ENCODE measurements at places on chromosomes 13 and 19.

DNA sequence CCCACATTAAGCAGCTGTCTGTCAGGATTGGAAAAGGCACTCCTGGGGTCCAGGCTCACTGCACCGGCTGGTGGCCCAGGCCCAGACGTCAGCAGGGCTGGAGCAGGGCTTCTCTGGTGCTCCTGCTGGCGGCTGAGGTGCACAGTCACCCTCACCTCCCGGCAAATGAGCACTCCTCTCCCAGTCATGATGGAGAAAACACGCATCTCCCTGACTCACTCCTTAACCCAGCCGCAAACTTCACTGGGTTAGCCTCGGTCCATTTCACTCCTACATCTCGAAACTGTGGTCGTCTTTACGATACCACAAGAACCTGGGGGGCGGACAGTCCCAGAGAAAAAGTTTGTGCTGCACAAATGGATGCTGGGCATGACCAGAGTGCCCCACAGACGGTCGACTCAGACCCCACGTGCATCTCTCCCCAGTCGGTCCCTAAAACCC, 3.3 kb upstream of the RASA3 start:
- no peak for DNase-seq

DNA sequence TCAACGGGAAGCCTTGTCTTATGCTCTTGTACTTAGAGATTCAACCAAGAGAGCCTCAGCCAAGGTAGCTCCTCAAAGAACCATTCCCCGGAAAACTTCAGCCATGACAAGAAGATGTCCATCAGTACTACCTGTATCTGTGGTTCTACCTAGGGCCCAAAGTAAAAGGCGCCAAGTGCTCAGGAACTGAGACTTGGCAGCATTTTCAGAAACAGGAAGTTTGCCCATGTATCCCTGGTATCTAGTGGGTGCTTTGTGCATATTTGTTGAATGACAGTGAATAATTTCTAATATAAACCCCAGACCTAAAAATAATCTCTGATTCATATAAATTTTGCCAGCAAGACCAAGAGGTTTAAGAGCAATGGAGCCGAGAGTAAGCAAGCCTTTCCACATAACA, 7.2 kb downstream of the FAM216B start:
- no peak for DNase-seq

- DNase-seq: no peak
These were observed 1173.1 kb downstream of the UQCRFS1 start for GRCh38 chr19:28039677-28040381.

DNA sequence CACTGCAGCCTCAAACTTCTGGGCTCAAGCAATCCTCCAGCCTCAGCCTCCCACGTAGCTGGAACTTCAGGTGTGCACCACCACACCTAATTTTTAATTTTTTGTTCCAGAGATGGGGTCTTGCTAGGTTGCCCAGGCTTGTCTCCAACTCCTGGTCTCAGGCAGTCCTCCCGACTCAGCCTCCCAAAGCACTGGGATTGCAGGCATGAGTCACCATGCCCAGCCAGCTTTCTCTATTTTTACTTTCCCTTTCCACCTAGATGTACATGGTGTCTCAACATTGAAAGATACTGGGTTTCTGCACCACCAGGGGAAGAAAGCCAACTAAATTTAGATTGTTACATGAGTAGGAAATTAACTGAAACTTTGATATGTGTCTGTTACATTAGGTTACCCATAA, 13.8 kb upstream of the ZNF846 start:
- DNase-seq: no peak

GRCh38 chr19:19619181-19619848, 828 bp upstream of the PBX4 start:
- no peak for DNase-seq

GRCh38 chr19:4909156-4909896, at the start of gene UHRF1:
TSS of gene UHRF1 (plus strand) at chr19:4909501. CDS start at chr19:4910886, 1,385 bp downstream.
- DNase-seq: no peak

DNA sequence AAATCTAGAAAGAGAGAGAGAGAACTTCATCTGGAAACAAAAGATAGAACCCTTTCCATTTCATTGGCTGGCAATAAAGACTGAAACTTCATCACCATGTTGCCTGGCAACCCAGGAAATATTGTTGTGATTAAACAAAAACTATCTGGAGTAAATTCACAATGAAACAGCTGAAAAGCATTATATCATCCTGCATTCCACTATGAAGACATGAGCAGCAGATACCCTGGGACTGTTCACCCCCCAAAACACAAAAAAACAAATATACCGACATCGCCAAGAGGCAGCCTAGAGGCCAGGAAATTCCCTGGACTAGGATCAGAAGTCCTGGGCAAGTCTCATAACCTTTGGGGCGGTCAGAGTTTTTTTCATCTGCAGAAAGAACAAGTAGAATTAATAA, 158.3 kb downstream of the FOXO1 start:
- DNase-seq: peak; percentile 21

DNA sequence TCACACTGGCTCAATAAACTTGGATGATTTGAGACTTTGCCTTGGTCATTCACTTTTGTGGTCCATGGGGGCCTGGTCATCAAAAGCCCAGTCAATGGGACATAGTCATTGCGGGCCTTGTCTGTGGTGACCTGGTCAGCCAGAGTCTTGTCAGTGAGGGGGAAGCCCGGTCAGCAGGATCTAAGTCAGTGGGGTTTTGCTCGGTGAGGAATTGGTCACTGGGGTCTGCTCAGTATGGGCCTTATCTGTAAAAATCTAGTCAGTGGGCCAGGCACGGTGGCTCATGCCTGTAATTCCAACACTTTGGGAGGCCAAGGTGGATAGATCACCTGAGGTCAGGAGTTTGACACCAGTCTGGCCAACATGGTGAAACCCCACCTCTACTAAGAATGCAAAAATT, 63.7 kb upstream of the TPM4 start:
- no peak for DNase-seq

DNA sequence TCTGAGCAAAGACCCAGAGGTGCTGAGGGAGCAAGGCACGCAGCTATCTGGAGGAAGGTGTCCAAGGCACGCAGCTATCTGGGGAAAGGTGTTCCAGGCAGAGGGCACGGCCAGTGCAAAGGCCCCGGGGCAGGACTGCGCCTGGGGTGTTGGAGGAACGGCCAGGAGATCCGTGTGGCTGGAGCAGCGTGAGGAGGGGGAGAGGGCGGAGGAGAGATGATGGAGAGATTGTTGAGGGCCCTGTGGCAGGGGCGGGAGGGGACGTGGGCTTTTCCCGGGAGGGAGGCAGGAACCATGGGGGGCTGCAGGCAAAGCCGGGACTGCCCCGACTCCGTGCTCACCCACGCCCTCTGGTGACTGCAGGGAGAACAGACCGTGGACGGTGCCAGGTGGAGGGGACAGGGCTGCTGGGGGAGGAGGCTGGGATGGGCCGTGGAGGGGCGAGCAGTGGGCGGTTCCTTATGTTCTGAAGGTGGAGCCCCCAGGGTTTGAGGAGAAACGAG, 13.3 kb upstream of the MISP start:
- DNase-seq: peak; percentile 38

Measured in central memory CD4-positive, alpha-beta T cell (primary cell).